ENCODE measurements at places on chromosomes 4 and X. TPM values are rescaled to one million over a fixed set of nuclear protein-coding genes. Genes with fewer than 3 reads are reported as not detected.

DCHS2 gene
- total RNA-seq, result 0.43 TPM

F8A3 gene
- total RNA-seq, result 4.6 TPM

MAGEA1 gene
- not detected for total RNA-seq

PITX2 gene
- total RNA-seq, result 5.3 TPM

CLDN34 gene
- 0.42 TPM for total RNA-seq

USP27X gene
- total RNA-seq, result 7.6 TPM

HTN3 gene
- not detected for total RNA-seq

DNA sequence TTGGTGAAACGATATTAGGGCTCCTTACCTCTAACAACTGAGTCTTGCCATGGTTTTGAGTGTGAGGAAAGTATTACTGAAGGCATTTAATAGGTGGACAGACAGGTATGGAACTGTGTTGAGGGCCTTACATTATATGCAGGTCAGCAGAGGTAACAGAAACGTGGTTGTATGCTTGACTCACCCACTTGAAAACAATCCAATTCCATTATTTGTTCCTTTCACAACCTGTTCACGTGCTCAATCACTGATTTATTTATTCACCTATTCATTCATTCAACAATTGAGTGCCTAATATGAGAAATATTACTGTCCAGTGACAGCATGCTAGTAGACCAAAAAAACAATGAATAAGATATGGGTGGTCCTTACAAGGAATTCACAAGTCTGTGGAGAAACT, 33.3 kb upstream of the PPARGC1A start:
- DNase-seq, result no peak

- no peak for DNase-seq
Observed at GRCh38 chr4:73871511-73872310, 2.5 kb downstream of the CXCL1 start.

GRCh38 chr4:181323061-181323460, 920.1 kb upstream of the TENM3 start:
- no peak for DNase-seq

- DNase-seq, result no peak
Observed at GRCh38 chr4:162450531-162451035, 286.8 kb upstream of the FSTL5 start.

- DNase-seq, result no peak
Observed at GRCh38 chr4:43296946-43297528, 404.5 kb downstream of the GRXCR1 start.

- DNase-seq, result no peak
Observed at GRCh38 chr4:139839403-139840031, 173.9 kb downstream of the MGST2 start.

DNA sequence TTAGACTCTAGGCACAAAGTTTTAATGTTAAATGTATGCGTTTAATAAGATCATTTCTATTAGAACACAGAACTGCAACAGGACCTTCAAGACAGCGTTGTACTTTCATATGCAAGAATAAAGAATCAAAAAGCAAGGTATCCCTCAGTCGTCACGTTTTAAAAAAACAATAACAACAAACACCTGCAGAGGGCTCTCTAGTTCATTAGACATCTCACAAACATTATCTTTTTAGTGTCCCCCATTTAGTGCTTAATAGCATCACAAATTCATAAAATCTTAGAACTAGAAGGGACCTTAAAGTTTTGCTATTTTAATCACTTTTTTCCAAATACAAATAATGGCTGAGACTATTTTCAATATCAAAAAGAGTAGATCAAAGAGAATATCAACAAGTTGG, 236.6 kb downstream of the DCHS2 start:
- DNase-seq, result no peak

GRCh38 chr4:3868211-3869173, 102.3 kb downstream of the ADRA2C start:
- no peak for DNase-seq

GRCh38 chrX:2863646-2864045, 34.9 kb downstream of the GYG2 start:
- DNase-seq, result no peak

DNA sequence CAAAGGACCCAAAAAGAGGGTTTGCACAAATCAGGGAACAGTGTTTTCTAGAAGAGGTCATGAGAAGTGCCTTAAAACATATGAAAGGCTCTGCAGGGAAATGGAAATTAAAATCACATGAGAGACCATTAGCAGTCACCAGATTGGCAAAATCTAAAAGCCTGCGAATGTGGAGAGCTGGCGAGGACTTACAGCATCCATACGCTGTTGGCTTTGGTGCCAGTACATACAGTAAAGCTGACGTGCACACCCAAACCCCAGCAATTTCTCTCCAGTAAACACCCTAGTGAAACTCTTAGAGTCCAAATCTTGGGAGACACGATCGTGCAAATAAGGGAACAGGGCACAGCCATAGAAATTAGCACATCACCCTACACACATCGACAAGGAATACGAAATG, 25.4 kb upstream of the PPP2R2C start:
- no peak for DNase-seq

DNA sequence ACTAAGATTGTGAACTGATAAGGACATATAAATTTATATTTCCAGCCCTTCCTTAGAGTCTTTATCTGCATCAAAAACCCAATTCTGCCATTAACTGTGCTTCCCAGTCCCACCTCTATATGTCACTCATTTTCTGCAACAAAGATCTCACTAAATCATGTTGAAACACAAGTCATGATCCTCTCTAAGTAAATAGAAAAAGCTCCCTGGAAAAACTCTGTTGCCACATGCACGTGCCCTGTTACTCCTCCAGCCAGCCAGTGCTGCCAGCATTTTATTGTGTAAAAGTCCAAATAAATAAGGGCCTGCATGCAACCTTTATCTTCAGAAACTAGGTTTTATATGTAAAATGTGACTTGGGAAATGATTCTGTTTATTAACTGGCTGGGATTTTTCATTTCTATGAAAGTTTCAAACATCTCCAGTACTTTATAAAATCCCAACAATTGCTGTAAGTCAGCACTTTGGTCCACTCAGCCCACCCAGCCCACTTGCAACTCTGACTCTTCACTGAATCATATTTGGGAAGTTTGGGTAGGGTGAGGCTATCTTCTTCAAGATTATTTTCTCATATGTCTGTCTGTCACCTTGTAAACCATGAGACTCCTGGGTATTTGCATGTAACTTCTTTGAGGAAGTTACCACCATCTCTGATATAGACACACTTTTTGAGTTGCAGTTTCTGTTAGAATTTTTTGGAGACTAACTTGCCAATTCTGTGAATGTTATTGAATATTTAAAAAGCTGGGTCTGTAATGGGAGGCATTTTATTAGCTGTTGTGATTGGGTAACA, 40.0 kb upstream of the SMARCA5 start:
- no peak for DNase-seq

DNA sequence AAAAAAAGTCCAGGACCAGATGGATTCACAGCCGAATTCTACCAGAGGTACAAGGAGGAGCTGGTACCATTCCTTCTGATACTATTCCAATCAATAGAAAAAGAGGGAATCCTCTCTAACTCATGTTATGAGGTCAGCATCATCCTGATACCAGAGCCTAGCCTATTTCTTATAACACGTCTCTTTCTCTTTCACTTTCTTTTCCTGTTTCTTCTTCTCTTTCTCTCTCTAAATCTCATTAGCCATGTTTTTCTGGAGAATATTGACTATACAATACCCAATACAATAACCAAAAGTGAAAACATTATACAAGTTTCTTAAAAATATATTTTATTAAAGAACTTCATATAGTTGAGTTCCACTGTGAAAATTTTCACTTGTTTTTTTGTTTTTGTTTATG, 1154.9 kb upstream of the PCDH7 start:
- no peak for DNase-seq

DNA sequence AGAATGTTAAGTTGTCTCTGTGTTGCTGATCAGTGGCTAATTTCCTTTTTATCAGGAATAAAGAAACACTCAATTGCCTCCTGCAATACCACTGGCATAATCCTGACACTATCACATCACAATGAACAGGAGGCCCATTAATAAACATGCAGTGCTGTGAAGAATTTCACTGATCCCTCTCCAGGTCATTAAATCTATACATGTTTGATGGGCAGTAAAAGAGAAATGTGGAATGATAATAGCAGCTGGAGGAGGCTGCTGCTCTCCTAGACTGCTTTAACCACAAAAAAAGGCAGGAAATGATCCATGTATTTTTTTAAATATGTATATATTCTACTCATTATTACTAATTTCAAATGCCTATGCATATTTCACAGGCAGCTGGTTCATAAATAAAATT, 202.1 kb downstream of the CENPC start:
- no peak for DNase-seq

Measured in progenitor cell of endocrine pancreas (in vitro differentiated cells).